Activated T-helper 17 cell treated with anti-CD3 and anti-CD28 coated beads, Interleukin-2, amount 50 U/mL, for 72 hours (primary cell): ENCODE measurements at places on chromosomes 6 and 20.

DNA sequence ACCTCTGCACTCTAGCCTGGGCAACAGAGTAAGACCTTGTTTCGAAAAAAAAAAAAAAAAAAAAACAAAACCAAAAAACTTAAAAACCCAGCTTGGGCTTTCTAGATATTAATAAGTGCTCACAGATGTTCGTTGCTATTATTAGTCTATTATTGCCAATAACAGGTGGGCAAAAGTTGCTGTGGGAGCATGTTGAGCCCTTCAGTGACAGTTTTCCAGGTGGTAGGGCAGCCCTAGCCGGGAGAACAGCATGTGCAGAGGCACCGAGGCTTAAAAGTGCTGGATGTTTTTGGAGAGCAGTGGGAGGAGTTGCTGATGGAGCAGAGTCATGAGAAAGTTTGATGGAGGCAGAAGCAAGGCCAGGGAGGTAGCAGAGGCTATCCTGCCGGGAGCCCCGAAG lies 4.4 kb downstream of the PPP1R16B start:
- no peak for ATAC-seq

DNA sequence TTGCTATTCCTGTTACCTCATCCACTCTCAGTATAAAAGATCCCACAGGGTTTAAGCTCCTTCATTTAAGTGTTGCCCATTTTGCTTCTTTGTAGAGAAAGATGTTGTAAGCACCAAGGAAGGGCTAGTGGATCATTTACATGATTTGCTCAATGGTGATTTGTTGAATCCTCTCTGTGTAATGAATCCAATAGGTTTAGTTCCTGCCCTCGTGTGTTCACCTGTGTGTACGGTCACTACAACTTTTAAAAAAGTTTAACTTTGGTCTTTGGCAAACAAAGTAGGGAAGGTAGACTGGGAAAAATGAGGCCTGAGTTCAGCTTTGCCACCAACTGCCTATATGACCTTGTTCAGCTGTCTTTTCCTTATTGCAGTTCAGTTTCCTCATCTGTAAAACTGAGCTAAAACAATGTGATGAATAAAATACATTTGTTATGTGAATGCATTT lies 51.5 kb downstream of the DHX35 start:
- no peak for ATAC-seq

DNA sequence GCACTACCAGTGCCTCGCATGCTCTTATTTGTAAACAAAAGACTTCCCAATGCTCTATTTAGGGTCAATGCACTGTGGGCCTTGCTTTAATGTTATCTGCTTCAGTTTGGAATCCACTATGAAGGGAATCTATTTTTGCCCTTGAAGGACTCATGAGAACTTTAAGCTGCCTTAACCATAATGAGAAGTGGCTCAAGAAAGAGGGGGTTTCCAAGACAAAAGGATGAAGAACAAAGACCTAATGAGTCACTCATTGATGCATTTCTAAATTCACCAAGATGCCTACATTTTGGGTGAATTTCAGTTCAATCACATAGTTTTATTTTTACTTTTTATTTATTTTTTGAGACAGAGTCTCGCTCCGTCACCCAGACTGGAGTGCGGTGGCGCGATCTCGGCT lies 228.2 kb downstream of the LY86 start:
- no peak for ATAC-seq

GRCh38 chr6:3884007-3884745 lies 35.0 kb downstream of the FAM50B start:
- ATAC-seq, result no peak

DNA sequence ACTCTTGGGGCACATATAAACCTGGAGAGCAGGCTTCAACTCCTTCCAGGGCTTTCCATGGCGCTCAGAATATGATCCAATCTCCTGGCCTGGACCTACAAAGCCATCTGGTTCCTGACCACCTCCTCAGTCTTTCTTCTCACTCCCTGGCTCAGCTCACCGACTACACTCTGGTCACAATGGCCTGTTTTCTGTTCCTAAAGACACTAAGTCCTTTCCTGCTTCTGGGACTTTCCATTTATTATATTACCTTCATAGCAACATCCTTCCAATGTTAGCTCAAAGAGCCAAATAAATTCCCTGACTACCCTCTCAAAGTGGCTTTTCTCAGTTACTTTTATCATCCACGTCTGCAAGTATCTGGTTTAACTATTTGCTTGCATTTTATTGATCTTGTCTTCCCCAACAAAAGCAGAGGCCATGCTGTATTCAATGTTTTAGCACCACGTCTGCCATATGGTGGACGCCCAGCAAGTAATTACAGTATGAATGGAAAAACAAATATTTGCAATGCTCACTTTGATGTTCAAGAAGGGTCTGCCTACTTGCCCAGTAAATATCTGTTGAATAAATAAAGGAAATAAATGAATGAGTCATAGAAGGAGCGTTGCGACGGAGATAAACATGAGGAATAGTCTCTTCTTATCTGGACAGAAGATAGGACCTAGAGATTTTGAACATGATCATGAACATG lies 328.4 kb downstream of the ESR1 start:
- ATAC-seq, result no peak

GRCh38 chr20:47701612-47702011 lies 83.7 kb downstream of the SULF2 start:
- ATAC-seq, result no peak

DNA sequence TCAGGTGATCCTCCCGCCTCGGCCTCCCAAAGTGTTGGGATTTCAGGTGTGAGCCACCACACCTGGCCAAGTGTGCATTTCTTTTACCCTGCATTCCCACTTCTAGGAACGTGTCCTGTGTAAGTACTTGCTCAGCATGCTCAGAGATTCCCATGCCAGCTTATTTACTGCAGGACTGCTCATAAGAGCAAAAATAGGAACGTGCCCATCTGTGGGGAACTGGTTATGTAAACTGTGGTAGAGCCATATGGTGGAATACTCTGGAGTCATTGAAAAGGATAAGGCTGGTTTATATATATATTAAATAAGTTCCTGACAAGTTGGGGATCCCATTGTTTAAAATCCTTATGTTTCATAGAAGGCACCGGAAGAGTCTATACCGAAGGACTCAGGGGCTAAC lies 38.2 kb upstream of the FANCE start:
- ATAC-seq, result no peak

DNA sequence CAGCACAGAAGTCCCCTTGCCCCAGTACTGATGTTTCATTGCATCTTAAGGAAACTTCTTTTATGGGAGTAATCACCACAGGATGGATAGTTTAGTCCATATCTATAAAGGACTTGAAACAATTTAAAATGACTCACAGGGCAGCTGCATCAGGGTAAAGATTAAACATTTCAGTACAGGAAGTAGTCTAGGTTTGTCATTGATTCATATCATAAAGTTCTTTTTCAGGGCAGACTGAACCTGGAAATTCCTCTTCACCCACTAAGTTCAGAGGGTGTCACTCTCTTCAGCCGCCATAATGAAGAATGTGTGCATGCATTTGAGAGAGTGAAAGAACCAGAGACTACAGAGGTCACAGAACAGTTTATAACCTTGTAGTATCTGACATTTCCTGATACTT lies 296.3 kb upstream of the JAG1 start:
- no peak for ATAC-seq

GRCh38 chr6:16388488-16388887 lies 150.1 kb downstream of the GMPR start:
- ATAC-seq, result no peak

DNA sequence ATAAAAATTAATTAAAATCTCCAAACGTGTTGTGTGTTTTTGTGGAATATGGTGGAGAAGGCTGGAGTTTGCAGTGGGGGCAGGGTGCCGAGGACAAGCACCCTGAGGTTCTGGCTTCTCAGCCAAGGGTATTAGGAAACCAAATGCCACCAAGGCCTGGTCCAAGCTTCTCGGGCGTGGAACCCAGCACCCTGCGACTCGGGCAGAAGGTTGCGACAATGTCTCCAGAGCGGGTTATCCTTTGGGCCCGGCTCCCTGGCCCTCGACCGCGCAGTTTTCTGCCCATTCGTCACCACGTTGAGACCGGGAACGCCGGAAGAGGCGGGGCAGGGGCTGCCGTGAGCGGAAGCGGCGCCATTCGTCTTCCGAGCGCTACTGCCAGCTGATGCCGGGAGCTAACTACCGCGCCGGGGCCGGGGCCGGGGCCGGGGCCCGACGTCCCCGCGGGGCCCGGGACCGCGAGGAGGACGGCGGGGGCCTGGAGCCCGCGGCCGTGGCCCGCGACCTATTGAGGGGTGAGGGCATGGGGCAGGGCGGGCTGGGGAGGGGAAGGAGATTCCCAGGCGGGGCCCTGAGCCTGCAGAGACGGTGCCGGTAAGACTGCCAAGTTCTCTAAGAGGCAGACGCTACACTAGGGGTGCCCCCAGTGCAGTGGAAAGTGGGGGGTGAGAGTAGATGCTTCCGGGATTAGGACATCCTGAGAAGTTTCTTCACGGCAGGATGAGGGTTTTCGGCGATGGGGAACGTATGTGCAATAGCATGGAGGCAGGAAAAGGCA lies at the start of gene RRP36:
TSS of gene RRP36 (plus strand) at position 354 of the 778 bp plus-strand sequence. CDS start at position 386, 32 bp downstream.
- peak; percentile 93 for ATAC-seq
